ENCODE measurements at places on chromosomes 5 and 9. TPM values are rescaled to one million over a fixed set of nuclear protein-coding genes. Genes with fewer than 3 reads are reported as not detected.
A peak's percentile ranks its signal among the peaks of the same experiment; 100 is the strongest.

GRCh38 chr9:98861781-98862504 is 54.5 kb downstream of the GALNT12 start:
- peak; percentile 57 for DNase-seq

- DNase-seq = no peak
Observed at GRCh38 chr9:101421653-101422065, 13.9 kb downstream of the ALDOB start.

DNA sequence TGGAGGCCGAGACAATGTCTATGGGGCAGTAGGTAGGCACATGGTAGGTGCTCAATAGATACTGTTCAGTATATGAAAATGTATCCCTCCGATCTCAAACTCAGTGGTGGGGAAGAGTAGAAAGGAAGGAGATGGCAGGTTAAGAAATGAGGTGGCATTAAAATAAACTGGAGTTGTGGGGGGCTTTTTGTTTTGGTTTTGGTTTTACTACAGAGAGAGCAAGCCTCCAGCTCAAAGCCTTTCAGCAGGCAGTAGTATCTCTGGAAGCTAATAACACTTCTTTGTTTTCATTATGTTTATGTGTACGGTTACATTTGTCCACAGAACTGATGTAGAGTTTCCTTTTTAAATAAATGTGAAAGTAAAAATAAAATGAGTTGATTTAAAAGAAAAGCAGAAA is 8.6 kb downstream of the MFAP3 start:
- DNase-seq = no peak

DNA sequence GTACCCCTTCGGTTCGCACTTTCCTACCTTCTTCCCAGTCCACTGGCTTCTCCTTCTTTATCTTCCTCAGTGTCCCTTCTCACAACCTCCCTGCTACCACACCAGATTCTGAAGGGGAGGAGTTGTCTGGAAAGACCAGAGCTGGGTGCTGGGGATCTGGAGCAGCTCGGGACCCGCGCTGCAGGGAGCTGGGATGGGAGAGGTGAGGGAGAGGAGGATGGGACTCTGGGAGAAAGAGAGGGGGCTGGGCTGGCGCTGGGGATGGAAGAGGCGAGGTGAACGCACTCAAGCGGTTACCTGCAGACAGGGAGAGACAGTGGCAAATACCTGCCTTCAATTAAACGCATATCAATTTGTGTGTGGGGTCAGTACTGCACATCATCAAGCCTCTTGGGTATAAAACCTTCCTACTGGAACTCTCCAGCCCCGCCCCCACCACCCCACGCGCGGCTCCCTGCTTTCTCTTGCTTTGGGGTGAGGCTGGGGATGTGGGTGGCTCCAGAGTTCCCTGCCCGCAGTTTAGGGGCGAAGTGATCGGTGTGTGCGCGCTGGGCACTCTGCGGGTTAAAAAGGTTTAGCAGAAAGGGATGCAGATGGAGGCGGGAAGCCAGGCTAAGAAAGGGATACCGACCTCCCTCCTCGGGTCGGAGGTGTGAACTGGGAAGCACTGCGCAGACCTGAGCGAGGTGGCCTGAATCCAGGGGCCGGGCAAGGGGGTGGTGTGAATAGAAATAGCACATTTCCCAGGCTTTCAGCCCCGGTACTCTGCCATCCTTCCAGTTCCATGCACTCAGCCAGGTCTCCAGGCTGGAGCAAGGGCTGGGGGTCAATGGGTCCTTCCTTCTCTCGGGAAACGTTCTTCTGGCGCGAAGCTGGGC is 977 bp upstream of the PAM start:
- DNase-seq = peak; percentile 48

GRCh38 chr5:88108490-88109279 is 160.0 kb downstream of the TMEM161B start:
- DNase-seq = no peak

DNA sequence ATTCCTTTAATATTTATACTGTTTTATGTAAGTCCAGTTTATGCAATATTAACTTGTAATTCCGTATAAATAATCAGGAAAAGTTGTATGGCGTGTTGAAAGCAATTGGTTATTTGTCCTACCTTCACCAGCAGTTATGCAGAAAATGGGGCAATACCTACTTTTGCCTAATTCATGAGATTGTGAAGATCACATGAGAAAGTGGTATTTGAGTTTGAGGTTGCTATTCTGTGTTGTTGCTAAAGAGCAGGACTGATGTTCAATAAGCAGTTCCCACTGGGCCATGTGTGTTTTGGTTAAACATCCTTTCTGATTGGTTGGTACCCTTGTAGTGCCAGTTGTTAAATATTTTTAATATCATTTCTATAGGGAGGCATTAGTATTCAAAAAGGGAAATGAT is 3.2 kb downstream of the TGFBR1 start:
- DNase-seq = no peak

- DNase-seq = no peak
Observed at GRCh38 chr5:16763211-16763610, 146.4 kb upstream of the RETREG1 start.

ZCCHC10 gene
- 26.7 TPM for total RNA-seq

DNA sequence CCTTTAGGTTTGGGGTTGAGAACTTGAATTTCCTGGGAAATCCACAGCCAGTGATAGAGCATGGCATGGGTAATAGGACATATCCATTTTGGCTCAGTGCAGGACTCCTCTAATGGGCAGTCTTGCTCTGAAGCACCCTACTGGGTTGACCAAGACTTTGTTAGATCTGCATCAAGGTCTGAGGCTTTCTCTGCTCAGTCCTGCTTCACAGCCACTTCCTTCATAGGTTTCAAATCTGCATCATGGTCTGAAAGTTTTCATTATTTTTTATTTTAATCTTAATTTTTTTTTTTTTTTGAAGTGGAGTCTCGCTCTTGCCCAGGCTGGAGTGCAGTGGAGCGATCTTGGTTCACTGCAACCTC is 36.5 kb downstream of the KIF2A start:
- no peak for DNase-seq

ARID3C gene
- not detected for total RNA-seq

CD72 gene
- 0.66 TPM for total RNA-seq

EMB gene
- total RNA-seq = 3.7 TPM

- DNase-seq = no peak
Observed at GRCh38 chr5:139124774-139125520, 73.2 kb downstream of the SIL1 start.

- DNase-seq = no peak
Observed at GRCh38 chr9:24095246-24095645, 269.2 kb upstream of the ELAVL2 start.

GRCh38 chr9:6764523-6764922 is 6.8 kb downstream of the KDM4C start:
- no peak for DNase-seq

GRCh38 chr9:112831281-112831851 is 59.3 kb downstream of the SLC46A2 start:
- DNase-seq = peak; percentile 59

- peak; percentile 19 for DNase-seq
Observed at GRCh38 chr9:130638284-130639123, 25.9 kb upstream of the PRDM12 start.

- DNase-seq = no peak
Observed at GRCh38 chr9:32399110-32399815, 14.8 kb downstream of the ACO1 start.

DNA sequence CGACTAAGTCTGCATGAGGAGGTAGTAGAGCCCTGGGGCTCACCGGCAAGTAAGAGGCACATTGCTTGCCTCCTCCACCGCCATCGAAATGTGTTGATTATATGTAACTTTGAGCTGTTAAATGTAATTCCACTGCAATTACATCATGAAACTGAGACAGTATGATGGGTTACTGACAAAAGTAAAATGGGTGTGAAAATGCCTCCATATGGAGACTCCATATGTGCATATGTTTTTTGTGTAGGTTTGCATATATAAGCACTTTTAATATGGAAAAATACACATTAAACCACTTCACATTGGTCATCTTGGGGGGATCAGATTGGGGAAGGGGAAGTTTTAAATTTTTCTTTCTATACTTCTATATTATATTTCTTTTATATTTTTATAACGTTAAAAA is 29.8 kb downstream of the NFIL3 start:
- DNase-seq = no peak

DNA sequence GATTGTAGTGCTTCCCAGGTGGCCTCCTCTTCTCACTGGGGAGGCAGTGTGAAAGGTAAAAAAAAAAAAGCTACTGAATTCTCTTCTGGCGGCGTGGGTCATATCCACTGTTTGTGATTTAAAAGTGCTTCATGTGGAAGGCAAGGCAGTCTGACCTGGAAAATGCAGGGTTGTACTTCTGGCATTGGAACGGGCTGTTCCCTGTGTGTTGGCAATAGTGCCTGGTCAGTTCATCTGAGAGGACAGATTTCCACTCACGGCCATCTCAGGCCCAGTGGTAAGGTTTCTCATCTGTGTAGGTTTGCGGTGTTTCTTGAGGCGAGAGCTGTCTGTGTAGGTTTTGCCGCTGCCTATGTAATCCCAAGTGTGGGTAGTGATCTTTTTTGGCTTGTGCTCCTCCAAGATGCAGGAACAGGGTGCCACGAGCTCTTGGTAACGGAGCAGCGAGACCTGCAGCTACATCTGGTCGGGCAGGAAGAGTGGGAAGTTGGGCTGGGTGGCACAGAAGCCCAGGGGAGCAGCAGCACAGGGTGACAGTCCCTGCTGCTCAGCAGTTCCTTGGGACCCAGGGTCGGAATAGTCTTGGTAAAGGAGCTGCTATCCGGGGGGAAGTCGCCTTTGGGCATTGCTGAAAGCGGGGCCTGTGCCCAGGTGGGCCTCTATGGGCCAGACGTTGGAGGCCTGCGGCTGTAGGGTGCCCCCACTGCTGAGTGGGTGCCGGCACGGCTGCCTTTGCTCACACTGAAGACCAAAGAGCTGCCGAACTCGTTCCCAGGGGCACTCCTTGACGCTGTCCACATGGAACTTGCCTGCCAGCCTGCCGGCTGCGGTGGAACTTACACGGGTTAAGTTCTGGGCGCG is 11.2 kb downstream of the RCL1 start:
- peak; percentile 66 for DNase-seq

DNA sequence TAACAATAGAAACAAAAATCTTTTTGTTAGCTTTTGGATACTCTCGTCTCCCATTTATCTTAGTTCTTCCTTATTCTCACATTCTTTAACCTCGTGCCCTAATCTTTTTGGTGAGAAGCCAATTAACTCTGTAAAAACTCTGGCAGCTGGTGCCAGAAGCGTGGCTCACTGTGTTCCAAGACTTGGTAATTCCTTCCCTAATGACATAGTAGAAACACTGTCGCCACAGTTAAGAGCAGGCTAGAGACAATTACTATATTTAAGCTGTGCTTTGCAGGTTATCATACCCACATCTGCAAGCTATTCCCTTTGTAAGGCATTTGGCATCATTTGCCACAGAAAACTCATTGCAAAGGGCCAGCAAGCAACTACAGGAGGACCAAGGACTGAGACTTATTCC is 160.9 kb upstream of the PIK3R1 start:
- DNase-seq = no peak

GRCh38 chr5:9358961-9359685 is 186.8 kb downstream of the SEMA5A start:
- DNase-seq = no peak

SLC22A4 gene
- 1.9 TPM for total RNA-seq

BRINP1 gene
- not detected for total RNA-seq

- peak; percentile 56 for DNase-seq
Observed at GRCh38 chr9:129473523-129474244, 147.2 kb downstream of the C9orf50 start.

DNA sequence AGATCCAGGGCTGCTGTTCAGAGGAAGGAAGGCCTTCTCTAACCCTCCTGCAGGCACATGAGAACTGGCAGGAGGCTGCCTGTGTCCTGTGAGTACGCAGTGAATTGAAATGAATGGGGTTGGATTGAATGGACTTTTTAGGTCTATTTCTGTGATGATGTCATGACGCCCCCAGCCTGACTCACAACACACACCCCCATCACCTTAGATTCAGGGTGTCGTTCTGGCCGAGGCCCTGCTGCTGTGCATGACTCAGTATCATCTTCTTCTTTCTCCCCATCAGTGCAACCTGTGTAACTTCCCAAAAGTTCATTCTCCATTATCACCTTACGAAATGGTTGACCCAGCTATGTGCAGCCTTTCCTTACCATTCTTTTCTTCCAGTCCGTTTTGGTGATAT is 5.4 kb downstream of the PCAT7 start:
- DNase-seq = no peak

DNA sequence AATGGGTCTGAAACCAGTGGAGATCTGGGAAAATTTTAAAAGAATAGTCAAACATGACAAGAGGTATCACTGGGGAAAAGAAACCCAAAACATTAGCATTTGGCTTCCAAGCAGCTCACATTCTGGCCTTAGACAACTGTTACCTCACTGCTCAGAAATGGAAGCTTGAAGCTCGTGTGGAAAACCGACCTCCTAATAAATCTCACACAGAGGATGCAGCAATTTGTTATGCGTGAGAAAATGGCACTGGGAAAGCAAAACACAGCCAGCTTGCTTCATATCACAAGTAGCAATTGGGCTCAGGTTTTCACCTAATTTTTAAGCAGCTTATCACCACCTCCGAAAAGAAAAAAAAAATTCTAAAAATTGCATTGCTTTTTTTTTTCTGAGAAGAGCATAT is 103.3 kb upstream of the TAS2R1 start:
- DNase-seq = no peak

DNA sequence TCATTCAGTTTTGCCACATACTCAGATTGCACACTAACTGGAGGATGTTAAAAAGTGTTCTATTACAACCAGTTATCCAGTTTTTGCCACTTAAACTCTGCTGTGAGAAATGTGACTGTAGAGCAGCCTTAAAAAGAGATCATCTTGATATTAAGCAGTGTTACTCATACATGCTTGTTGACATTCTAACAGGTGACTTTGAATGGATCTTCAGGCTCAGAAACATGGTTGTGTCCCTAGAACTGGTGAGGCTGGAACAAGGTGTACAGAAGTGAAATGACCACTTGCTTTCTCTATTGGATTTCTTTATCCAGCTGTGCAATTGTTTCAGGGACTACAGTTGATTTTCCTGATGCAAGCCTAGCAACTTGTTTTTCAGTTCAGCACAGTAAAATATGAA is 166.1 kb upstream of the CCDC152 start:
- no peak for DNase-seq

SLC34A1 gene
- total RNA-seq = not detected

ZBTB5 gene
- total RNA-seq = 5.3 TPM

GRCh38 chr9:37730256-37730655 is 23.3 kb upstream of the TRMT10B start:
- DNase-seq = no peak

IFNA2 gene
- not detected for total RNA-seq

GRCh38 chr5:155434267-155434666 is 420.7 kb downstream of the KIF4B start:
- DNase-seq = no peak

- no peak for DNase-seq
Observed at GRCh38 chr5:150587856-150588595, 52.4 kb upstream of the SYNPO start.

GRCh38 chr9:136784997-136785361 is 6.2 kb upstream of the TMEM141 start:
- DNase-seq = no peak

GRCh38 chr9:130200038-130200849 is 28.0 kb downstream of the NCS1 start:
- DNase-seq = no peak

DNA sequence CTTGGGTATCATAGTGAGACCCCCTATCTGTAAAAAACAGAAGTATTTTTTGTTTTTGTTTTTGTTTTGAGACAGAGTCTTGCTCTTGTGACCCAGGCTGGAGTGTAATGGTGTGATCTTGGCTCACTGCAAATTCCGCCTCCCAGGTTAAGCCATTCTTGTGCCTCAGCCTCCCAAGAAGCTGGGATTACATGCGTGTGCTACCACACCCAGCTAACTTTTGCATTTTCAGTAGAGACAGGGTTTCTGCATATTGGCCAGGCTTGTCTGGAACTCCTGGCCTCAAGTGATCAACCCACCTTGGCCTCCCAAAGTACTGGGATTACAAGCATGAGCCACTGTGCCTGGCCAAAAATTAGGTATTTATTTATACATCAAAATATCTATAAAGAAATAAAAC is 10.2 kb upstream of the CCDC171 start:
- DNase-seq = no peak

Data from psoas muscle (tissue), 8 donors.